ENCODE measurements at places on chromosomes 1 and 21.

DNA sequence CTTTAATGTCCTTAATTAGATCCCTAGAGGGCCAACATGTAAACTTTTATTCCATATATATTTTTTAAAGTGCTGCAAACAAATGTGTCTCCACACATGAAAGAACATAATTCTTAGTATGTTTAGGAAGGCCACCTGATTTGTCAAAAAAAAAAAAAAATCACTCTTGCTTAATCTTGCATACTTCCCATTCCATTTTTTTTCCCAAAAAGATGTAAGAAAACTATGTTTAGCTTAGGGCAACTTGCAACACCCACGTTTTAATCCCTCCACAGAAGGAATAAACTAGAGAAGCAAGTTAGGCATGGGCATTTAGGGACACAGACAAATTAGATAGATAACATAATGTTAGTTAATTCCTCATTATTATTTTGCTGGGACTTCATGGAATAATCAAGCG, 5.6 kb downstream of the YOD1 start:
- DNase-seq: no peak

DNA sequence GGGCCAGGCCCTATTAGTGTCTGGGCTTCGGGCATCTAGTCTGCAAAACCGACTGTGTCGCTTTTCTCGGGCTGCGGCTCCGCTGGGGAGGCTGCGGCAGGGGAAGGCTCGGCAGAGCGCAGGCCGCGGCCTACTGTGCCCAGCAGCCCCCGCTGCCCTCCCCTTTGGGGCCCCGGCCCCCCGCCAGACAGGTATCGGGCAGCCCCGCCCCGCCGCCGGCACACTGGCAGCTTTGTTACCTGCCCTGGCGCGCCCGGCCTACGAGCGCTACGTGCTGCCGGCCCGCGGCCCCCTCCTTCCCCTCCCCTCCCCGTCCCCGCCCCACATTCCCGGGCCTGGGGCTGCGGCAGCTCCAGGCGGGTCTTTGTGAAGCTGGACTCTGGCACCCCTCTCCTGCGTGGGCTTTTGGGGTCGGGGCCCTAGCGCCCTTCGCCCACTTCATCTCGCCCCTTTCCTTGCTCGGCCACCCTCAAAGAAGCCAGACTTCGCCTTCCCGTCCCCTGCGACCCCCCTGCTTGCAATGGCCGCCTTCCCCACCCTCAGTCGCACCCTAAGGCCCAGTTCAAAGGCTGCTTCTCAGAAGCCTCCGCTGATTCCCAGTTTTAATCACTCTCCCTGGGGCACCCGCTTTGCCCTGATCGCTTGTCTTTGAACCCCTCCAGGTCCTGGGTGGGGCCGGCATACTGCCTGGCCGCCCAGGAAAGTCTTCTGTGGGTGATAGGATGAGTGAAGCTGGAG, 48.9 kb upstream of the SLC2A1 start:
- no peak for DNase-seq

DNA sequence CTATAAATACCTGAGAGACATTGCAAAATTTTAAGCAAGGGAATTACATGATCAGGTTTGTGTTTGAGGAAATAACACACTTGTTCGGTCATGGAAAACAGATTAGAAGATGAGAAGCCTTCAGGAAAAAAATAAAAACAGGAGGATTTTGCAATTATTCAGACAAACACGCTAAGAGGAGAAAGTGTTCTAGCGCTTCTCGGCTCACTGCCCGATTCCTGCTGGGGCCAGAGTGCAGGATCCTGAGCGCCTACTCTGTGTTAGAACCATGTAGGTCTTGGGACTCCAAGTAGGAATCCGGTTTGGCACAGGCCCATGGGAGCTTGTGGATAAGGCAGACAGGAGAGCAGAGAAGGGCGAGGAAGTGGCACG, 8.1 kb upstream of the PRELP start:
- no peak for DNase-seq

GRCh38 chr1:83052865-83053264, 946.1 kb downstream of the TTLL7 start:
- no peak for DNase-seq

GRCh38 chr1:17437260-17437579, 2.3 kb downstream of the RCC2 start:
- no peak for DNase-seq

GRCh38 chr1:65955071-65955470, 162.4 kb downstream of the PDE4B start:
- DNase-seq: no peak

DNA sequence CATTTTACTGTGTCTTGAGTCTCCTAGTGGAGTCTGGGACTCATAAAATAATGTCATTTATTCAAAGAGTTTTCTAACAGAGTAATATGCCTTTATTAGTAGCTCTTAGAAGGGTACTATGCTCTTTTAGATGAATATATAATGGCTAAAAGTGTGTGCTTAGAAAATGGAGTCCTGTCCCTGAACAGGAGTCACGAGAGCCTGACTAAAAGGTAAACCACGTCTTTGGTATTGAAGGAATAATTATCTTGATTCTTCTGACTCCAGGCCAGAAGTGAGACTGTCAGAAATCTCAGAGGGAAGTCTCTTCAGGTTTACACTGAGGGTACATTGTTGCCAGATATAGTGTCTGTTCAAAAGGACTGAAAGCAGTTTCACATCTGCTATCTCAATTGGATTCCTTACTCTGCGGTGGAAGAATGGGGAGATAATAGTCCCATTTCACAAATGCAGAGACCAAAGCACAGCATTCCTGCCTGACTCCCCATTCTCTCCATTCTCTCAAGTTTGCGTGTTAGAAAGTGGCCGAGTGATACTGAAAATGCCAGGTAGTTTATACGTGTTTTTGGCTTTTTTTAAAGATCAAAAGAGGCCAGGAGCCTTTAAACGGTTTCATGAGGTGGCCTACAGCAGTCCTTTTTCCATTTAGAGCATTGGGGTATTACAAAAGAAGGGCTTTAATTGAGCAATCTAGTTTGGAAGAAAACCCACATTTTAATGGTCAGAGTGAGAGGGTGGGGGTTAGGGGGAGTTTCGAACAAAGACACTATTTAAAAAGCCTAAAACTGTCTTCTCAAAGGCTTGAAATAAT, 176.6 kb downstream of the VPS13D start:
- no peak for DNase-seq

GRCh38 chr1:184860985-184861754, 106.5 kb upstream of the EDEM3 start:
- DNase-seq: no peak

DNA sequence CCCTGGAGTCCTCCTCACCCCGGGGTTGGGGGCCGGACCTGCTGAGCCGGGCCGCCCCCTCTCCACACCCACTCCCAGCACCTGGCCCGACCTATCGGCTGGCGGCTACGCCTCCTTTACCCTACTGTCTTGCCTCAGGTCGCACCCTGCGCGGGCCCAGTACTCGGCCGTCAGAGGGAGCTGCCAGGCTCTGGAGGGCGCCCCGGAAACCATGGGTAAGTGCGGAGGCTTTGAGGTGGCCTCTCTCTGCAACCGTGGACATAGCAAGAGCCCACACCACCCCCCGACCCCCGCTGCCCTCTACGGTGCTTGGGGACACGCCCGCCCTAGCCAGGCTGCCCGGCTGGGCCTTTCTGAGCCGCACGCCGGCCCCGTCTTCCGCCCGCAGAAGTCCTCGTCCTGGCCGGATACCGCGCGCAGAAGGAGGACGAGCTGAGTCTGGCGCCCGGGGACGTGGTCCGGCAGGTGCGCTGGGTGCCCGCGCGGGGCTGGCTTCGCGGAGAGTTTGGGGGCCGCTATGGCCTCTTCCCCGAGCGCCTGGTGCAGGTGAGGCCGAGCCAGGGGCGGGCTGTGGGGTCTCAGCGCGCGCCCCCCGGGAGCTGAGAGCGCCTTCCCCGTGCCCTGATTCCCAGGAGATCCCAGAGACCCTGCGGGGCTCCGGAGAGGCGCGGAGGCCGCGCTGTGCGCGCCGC, at the start of gene SH3D21:
SH3D21 (plus strand) TSS at position 159 of the 692 bp plus-strand sequence; CDS start at position 212, 53 bp downstream.
- no peak for DNase-seq

DNA sequence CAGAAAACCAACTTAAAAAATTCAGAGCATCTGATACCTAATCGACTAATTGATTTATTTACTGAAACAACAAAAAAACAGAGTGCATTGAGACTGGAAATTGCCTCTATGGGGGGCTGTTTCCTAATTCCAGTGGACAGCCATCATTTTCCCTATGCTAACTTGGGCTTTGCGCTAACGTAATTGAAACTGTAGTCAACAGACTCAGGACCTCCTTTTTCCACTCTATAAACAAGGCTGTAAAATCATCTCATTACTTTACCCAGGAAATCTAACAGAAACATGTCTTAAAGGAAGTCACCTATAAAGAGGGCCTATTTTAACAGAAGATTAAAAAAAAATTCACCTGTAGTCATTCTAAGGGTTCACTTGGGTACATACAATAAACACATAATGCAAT, 2.1 kb downstream of the ERG start:
- DNase-seq: no peak

GRCh38 chr1:181317261-181317930, 165.9 kb upstream of the CACNA1E start:
- no peak for DNase-seq

GRCh38 chr1:32761253-32761877, 55.8 kb downstream of the YARS1 start:
- DNase-seq: no peak

DNA sequence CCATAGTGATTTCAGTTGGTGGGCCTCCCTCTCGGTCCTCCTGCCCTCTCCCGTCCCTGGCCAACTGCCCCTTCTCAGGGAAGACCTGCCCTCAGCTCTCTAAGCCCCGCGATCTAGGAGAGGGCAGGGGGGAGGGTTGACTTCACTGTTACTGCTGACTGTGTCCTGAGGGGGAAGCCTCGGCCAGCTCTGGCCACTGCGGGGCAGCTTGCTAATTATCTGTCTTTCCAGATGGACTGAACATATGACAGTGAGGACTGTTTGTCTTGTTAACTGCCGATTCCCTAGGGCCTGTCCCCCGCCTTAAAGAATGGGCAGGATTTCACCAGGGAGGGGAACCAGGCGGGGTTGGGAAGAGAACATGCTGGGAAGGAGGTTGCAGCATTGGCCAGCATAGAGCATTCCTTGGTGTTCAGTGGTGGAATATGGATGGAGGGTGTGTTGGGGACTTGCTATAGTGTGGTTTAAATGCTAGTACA, 22.9 kb downstream of the NIPAL3 start:
- DNase-seq: no peak

DNA sequence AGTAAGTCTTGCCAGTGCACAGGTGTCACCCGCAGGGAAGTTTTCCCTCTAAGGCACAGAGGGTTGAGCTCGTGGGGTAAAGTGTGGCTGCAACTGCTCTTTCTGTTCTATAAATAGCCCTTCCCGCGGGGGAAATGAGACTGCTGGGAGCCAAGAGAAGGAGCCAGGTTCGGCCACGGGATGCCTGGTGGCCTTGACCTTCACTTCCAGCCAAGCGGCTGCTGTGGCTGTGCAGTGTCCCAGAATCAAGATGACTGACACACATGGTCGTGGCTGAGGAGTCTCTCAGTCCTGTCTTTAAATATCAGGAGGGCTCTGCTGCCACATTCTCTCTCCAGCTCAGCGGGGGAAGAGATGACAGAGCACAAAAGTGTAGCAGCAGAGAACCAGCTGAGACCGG, 154.1 kb upstream of the VAMP3 start:
- DNase-seq: no peak

- DNase-seq: peak; percentile 39
Measured at GRCh38 chr1:154848983-154849382, 21.1 kb downstream of the KCNN3 start.

DNA sequence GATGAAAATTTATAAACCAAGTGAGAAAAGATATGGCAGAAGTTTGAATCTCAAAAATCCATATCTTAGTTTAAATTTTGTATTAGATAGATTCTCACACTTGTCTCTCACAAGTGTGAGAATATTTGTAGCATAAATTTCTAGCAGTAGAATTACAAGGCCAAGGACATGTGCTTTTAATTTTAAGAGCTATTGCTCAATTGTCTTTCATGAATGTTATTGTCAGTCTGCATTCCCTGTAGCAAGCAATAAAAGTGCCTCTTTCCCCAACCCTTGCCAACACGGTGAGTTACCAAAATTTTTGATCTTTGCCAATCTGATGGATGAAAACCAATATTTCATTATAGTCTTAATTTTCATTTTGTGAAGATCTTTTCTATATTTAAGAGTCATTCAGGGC, 64.0 kb downstream of the CTH start:
- no peak for DNase-seq

DNA sequence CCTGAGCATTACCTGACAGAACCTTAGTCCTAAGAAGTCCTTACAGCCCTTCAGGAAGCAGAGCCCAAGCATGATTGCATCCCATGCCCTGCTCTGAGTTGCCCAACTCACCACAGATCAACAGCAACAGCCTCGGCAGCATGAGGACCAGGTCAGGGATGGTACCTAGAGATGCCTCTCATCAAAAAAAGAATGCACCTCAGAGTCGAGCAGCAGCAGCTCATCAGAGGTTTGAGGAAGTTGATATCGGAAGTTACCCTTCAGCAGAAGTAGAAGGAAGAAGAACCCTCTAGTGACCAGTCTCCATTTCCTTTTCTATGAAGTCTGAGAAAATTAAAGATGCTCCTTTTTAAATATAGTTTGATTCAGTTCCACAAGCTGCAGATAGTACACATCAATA, at the start of gene FCRL1:
FCRL1 (minus strand) TSS at position 225 of the 400 bp plus-strand sequence; CDS start at position 142, 83 bp downstream.
- DNase-seq: no peak

DNA sequence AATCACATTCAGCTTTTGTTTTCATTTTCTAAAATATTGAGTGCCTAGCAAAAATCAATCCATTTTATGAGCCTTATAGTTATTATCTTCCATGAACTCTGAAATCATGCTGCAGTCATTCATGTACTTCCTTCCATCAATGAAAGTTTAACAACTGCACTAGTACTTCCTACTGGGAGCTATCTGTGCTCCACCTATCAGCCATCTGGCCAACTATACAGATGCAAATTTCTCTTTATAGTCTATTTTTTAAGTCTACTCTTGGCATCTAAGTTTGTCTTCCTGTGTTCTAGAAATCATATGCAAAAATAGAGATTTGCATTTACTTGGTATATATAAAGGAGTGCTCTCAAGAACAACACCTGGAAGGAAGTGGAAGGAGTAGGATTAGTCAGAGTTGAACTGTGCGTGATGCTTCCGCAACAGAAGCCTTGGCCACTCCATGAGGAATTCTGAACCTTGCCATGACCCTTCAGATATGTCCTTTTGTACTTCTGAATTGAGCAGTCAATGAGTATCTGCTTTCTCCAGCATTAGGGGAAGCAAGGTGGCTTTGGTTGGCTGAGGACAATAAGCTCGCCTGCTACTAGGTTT, 403.2 kb upstream of the ADAMTS5 start:
- DNase-seq: no peak

Data from NCI-H187 (cell line).